ENCODE measurements at places on chromosomes 2 and 18. TPM values are rescaled to one million over a fixed set of nuclear protein-coding genes. Genes with fewer than 3 reads are reported as not detected.

DNA sequence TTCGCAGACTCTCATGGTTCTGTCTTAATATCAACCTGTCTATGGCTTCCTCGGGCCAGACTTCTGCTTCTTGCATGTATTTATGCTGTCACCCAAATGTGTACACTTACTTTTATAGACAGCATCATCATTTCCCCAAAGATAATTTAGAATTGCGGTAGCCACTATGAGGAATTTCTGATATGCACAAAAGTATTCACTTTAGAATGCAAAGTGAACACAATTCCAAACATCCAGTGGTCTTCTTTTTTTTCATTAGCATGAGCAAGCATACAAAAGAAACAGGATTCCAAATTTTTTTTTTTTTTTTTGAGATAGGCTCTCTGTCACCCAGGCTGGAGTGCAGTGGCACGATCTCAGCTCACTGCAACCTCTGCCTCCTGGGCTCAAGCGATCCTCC lies 21.0 kb upstream of the MCFD2 start:
- DNase-seq, result no peak

DNA sequence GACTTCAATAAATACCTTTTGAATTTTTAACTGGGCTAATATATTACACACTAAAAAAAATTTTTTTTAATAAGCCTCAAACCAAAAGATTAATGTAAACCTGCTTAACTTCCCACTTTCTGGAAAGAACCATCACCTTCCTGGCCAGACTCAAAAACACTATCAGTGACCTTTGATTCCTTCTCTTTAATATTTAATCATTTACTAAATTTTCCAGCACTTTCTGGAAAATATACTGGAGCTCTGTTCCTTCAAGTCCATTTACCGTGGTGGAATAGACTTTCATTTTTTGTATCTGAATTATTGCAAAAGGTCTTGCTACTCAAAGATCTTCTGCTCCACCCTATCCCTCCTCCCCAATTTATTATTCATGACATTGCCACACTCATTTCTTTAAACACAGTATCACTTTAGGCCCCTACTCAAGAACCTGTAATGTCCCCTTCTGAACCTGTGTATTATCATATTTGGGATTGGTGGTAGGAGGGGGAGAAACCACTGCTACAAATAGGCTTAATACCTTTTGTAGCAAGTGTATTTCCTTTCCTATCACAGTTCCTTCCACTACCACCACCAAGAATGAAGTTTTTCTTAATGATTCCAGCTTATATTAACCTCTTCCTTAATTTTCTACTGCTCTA lies 7.4 kb downstream of the PPP4R3B start:
- DNase-seq, result no peak

Gene ENOSF1
- total RNA-seq, result 20.5 TPM

- DNase-seq, result no peak
Measured at GRCh38 chr2:43890855-43891254, 52.1 kb downstream of the ABCG8 start.

Gene DLGAP1
- 59.5 TPM for total RNA-seq

Gene GCKR
- total RNA-seq, result not detected

GRCh38 chr18:11880586-11881304 lies 27.4 kb downstream of the MPPE1 start:
- DNase-seq, result no peak

- DNase-seq, result no peak
Measured at GRCh38 chr2:203900253-203900652, 32.7 kb downstream of the CTLA4 start.

DNA sequence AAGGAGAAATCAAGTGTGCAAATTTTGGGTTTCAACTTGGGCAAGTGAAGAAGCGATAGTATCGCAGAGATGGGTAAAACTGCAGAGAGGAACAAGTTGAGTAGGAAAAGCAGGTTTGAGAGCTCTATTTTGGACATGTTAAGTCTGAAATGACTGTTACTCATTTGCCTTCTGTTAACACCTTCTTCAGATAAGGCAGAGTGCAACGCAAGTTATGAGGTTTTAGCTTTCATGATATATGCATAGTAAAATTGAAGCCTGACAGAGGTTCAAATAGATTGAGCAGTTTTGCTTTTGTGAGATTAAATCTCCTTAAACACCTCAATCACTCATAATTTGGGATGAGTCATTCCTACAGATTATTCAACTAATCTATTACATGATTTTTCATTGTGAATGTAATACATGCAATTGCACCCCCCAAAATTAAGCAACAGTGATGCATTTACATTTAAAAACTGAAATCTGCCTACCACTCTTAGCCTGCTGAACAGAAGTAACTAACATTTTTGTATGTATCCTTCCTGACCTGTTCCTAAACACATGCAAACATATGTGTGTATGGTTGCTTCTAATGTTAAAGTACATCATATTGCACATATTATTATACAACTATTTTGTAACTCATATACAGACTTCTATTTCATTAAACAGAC lies 575.4 kb downstream of the ARHGAP15 start:
- DNase-seq, result no peak

GRCh38 chr2:192307530-192307929 lies 112.8 kb upstream of the TMEFF2 start:
- no peak for DNase-seq

Gene POU3F3
- 0.24 TPM for total RNA-seq

- DNase-seq, result no peak
Measured at GRCh38 chr2:10504370-10504993, 56.4 kb upstream of the ODC1 start.

- no peak for DNase-seq
Measured at GRCh38 chr2:217077831-217078407, 218.1 kb upstream of the TNP1 start.

- no peak for DNase-seq
Measured at GRCh38 chr18:3340015-3340681, 78.2 kb downstream of the MYL12B start.

DNA sequence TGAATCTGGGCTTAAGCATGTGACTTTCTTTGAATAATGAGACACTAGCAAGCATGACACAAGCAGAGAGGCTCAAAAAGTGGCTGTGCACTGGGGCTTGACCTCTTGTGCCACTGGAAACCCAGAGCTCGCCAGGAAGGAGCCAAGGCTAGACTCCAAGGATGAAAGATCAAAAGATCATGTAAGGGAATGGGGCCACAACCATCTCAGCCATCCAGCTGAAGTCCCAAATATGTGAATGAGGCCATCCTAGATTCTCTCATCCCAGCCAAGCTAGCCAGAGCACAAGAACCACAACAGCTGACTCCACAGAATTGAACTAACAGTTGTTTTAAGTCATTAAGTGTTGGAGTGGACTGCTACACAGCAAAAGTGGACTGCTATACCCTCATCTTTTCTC lies 288.1 kb downstream of the CCDC178 start:
- no peak for DNase-seq

- no peak for DNase-seq
Measured at GRCh38 chr2:228107846-228108245, 73.6 kb downstream of the SPHKAP start.

Gene ZC3H6
- 6.3 TPM for total RNA-seq

Gene C2orf42
- total RNA-seq, result 12.7 TPM

DNA sequence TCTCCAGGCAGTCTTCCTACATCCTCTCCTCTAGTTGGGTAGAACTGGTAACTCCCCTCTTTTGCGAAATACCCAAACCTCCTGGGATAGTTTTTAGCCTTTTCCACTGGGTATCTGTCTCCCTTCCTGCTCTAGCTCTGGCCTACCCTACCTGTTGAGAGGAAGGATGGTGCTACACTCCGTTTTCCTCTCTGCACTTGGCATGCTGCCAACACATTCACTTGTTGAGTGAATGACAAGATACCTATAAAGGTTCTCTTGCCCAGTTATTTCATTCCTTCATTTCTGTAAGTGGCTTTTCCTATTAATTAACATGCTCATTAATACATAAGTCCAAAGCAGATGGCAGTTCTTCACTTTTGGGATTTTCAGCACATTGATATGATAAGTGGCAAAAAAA lies 293.8 kb downstream of the CNTNAP5 start:
- no peak for DNase-seq

DNA sequence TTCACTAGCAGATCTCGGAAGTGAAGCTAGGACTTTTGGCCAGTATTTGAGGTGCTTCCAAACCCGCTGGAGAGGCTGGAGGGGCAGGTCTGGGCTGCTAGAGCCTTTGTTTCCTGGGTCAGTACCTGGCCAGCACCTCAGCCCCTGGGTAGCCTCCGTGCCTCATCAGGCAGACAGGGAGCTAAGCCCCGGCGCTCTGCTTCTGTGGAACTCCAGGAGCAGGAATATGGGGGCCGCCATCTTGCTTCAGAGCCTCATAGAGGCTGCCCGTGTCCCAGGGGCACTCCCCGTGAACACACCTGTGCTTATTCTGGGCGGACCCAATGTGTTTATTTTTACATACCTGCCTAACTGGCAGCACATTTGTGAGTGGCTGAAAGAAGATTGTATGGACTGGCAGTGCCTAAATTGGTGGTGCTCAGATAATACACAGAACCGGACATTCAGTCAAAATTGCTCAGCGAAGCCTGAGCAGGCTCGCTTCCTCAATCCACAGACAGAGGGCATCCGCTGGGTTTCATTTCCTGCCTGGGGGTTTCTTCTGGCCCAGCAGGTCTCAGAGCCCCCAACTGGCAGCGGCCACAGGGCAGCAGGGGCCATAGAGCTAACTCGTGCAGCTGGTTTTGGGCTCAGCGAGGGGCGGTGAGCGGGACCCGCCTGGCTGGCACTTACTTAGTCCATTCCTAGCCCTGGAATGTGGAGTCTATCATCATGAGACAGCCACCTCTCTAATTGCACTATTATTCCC lies 176.8 kb upstream of the ALKAL2 start:
- no peak for DNase-seq

Gene TEX44
- total RNA-seq, result not detected

DNA sequence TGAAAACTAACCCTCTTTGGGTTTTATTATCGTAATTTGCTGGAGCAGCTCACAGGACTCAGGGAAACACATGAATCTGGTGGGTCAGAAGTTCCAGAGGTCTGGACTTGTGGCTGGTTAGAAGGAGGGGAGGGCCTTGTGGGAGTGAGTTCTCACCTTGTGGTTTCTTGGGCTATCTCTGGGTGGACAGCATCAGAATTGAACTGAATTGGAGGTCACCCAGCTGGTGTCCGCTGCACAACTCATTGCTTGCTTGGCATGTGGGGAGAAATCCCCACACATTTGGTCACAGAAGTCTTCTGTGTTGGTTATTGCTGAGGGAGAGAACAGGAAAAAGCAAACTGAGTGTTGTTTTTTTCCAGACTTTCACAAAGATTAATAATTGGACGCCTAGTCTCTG lies 27.5 kb downstream of the ZNF892 start:
- no peak for DNase-seq

- no peak for DNase-seq
Measured at GRCh38 chr18:13369756-13370510, 151.4 kb downstream of the LDLRAD4 start.

DNA sequence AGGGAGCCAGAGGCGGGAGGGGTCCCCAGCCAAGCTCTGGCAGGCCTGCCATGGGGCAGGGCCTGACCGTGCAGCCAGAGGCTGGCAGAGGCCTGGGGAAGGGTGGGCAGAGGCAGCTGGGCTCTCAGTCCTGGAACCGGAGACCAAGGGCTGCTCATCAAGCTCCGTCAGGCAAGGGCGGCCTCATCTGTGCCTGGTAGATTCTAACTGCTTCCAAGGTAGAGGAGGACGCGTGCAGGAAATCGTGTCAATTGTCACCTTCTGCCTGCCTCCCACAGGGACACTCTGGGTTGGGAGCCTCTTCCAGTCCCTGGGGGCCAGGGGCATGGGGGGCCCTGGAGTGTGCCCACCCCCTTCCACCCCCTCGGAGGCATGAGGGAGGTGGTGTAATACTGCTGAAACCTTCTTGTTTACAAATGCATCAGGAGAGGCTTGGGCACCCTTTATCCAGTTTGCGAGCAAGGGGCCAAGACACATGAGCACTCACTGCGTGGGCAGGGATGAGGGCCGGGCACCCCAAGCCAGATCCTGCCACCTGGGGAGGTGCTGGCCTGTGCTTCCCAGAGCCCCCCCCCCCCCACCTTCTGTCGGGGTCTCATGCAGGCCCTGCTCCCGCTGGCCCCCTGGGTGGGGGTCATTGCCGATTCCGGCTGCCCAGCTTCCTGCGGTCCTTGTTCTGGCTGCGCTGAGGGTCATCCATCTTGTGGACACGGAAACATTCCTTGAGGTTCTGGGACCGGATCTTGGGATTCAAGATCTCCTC lies 9.0 kb downstream of the SNORC start:
- DNase-seq, result no peak

GRCh38 chr2:22273853-22274252 lies 1111.1 kb upstream of the KLHL29 start:
- DNase-seq, result no peak

DNA sequence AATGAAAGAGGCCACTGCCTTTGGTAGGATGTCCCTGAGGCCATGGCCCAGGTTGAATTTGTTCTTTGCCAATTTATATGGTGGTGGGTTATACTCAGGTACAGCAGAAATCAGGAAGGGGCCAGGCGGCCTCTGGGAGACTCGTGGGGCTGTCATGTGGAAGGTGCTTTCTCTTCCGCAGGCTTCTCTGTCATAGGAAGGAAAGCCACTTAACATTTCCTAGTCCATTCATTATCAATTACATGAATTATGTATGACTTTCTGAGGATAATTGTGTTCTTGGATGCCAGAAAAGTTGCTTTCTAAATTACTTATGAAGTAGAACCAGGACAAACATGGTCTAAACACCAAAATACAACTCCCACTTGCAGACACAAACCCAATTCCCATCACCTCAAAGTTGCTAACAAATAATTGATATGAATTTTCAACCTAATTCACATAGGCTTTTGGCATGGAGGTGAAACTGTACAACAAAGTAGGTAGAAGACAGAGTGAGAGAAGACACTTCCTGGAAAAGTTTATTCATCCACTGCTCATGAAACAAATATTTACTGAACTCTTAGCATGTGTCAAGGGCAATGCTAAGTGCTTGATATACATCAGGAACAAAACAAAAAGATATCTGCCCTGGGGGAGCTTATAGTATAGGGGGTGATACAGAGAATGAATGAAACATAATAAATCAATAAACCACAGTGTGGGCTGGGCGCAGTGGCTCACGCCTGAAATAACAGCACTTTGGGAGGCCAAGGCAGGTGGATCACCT lies 50.5 kb upstream of the CHMP1B start:
- no peak for DNase-seq

Gene WBP1
- 64.4 TPM for total RNA-seq

- no peak for DNase-seq
Measured at GRCh38 chr2:64910972-64911433, 78.2 kb upstream of the SLC1A4 start.

Gene IL36RN
- not detected for total RNA-seq

DNA sequence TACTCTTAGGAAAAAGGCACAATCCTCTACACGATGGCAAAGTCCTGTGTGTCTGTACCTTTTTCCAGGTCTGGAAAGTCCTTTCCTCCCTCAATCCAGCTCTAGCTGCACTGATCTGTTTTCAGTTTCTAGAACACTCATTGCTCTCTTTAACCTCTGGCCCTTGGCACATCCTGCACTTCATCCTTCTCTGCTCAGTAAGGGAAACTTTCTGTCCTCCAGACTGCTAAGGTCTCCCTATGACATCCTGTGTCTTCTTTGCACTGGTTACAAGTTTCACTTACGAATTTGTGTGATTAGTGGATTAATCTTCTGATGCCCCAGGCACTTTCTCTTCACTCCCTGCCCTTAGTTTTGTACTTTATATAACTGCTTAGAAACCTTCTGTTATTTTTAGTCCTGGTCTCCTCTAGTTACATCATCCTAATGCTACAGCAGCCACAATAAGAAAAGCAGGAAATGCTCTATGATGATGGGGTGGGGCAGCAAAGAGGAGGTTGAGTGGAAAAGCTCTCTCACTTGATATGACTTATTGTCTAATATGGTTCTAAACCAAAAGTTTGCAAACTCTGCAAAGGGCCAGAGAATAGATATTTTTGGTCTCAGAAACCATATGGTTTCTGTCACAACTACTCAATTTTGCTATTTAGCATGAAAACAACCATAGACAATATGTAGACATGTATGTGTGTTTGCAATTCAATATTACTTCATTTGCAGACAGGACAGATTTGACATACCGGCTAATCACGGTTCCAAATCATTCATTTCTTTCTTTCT lies 568.2 kb downstream of the THSD7B start:
- DNase-seq, result no peak

All from GM23338 (cell line).